ENCODE measurements at places on chromosomes 16 and 17.

DNA sequence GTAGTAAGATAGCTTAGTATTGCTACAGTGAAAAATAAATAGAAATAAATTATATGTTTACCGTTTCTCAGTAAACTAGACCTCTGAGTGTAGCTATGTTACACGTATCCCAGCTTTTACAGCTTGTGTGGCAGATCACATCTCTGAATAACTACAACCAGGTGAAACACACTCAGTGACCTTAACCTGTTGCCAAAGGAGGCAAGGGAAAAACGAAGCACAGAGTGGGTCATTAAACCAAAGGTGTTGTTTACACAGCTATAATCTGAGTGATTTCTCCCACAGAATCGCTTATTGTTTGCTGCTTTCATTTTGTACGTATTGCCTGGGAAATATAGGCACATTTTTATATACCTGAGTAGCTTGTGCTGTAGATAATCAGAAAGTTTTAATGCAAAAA is 688.2 kb upstream of the KIF2B start:
- no peak for DNase-seq

DNA sequence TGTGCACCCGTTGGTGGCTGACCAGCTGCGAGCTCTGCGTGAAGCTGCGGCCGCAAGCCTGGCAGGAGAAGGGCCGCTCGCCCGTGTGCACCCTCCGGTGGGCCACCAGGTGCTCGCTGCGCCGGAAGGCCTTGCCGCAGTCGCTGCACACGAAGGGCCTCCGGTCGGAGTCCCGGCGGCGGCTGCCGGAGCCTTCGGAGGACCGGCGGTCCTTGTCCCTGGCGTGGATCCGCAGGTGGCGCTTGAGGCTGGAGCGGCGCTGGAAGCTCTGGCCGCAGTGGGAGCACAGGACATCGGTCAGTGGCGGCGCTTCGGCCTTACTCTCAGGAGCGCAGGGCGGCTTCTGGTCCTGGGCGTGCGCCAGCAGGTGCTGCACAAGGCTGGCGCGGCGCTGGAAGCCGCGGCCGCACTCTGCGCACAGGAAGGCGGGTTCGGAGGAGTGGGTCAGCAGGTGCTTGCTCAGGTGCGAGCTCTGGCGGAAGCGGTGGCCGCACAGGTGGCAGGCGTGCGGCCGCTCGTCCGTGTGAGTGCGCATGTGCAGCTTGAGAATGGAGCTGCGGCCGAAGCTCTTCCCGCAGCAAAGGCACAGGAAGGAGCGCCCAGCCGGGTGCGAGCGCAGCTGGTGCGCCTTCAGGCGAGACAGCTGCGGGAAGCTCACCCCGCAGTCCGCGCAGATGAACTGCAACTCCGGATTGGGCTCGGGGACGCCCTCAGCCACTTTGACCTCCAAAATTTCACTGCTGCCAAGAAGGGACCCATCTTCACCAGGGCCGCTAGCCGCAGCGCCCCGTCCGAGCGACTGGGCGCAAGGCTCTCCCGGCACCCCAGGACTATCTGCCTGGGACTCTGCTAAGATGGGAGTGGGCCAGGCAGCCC is 9.1 kb downstream of the ZSCAN10 start:
- DNase-seq: no peak

GRCh38 chr16:21523411-21524067 is 75.8 kb upstream of the METTL9 start:
- DNase-seq: no peak

DNA sequence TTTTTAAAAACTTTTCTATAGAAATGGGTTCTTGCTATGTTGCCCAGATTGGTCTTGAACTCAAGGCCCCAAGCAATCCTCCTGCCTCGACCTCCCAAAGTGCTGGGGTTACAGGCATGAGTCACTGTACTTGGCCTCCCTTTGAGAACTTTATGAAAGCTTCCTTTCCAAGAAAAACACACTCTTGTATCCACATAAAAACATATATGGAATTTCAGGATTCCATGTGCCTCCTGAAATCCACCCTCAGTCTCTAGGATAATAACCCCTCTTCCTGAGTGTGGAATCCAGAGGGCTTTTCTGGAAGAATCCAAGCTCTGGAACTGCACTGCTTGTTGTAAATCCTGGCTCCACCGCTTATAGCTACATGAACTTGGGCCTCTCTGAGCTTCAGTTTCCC is 53.2 kb upstream of the MRTFB start:
- no peak for DNase-seq

DNA sequence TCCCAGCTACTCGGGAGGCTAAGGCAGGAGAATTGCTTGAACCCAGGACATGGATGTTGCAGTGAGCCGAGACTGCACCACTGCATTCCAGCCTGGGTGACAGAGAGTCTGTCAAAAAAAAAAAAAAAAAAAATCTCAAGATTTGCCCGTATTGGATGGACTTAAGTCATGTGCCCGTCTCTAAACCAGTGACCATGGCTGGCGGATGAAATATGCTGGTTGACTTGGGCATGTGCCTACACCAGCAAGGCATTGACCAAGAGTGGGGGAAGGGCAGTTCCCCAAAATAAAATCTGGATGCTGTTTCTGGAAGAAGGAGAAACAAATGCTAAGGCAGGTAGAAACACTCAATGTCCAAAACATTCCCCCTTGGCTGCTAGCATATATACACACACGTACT is 21.5 kb upstream of the COL1A1 start:
- DNase-seq: no peak

DNA sequence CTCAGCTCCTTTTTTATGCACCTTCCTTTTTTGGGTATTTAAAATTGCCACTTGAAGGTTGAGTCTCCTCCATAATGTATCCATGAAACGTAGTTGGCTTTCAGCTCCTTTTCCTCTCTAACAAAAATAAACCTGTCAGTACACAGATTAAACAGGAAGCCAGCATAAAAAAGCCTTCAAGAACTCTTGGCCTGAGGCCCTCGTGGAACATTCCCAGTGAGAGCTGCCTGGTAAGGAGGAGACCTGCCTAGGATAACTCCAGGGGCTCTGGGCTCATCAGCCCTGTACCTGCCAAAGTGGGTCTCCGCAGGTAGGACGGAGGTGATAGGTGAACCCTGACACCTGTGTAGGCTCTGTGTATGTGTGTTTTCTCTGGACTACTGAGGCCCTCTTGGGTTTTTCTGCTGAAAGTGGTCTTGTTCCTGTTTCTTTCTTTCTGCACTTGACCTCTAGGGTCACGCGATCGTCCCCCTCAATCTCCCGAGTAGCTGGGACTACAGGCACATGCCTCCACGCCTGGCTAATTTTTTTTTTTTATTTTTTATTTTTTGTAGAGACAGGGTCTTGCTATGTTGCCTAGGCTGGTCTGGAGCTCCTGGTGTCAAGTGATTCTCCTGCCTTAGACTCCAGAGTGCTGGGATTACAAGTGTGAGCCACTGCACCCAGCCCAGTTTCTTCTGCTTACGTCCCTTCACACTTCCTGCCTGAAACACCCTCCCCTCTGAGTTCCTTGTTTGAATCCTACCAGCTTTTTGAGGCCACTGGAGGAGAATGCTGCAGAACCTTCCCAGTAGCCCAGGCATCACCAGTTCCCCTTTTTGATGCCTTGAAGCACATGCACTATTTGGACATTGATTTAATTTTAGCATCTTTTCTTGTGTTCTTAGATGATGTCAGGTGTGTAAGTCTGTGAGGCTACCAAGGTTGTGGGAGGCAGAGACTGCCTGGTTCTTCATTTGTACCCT is 9.8 kb downstream of the PGS1 start:
- no peak for DNase-seq

DNA sequence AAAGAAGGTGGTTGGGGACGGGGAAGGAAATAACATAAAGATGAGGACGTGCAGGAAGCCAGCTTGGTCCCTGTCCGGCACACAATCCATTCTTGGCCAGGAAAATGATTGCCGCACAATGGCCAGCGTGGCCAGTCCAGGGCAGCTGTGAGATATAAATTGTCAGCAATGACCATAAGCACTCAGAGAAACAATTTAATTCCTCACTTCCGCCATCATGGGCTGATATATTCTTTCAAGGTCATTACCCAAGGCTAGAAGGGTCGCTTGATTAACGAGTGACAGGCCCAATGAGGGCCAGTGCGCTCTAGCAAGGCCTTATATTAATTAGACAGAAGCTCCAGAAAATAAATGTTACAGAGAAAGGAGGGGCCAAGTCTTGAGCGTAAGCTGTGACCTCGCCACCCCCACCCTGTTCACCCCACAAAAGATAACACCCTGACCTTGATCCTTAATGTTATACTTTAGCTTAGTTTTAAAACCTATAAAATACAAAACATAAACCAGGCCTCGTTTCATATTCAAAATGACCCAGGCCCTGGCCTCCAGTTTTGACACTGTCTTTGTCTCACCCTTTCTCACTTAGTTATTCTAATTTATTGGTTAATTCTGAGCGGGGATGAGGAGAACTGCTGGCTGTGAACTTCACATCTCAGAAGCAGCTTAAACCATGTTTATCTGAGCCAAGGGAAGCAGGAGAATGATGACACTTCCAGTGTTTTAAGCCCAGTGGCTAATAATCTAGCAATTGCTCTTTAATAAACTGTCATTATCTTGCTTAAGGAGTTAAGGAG is 478.3 kb upstream of the ZFHX3 start:
- no peak for DNase-seq

DNA sequence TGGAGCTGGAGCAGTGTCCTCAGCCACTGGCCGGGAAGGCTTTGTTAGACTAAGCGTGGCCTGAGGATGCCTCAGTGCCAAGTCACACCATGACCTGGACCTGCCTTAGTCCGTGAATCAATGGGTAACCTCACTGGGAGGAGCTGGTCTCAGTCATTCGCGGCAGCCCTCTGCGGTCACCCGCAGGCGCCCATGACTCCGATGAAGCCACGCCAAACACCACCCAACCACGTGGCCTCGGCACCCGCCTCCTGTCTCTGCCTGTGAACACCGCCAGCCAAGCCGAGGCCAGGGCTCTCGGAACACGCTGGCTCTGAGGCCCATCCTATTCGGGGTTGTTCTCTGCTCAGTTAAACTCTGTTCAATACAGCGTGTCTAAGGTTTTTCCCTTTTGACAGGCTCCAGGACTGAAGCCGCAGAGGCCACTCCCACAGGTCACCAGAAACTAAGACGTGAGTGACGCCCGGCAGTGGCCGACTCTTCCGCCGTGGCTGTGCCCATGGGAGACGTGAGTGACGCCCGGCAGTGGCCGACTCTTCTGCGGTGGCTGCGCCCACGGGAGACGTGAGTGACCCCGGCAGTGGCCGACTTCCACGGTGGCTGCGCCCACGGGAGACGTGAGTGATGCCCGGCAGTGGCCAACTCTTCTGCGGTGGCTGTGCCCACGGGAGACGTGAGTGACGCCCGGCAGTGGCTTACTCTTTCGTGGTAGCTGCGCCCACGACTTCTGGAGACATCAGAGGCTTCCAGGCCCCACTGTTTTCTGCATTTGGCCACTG is 16.8 kb upstream of the PABPN1L start:
- DNase-seq: no peak

- DNase-seq: no peak
Measured at GRCh38 chr17:72111336-72111923, 9.4 kb upstream of the SOX9 start.

GRCh38 chr17:14575471-14575953 is 274.6 kb downstream of the HS3ST3B1 start:
- no peak for DNase-seq

GRCh38 chr17:66654106-66654740 is 180.7 kb upstream of the CACNG5 start:
- no peak for DNase-seq
